ENCODE measurements at places on chromosomes 11 and 22.

DNA sequence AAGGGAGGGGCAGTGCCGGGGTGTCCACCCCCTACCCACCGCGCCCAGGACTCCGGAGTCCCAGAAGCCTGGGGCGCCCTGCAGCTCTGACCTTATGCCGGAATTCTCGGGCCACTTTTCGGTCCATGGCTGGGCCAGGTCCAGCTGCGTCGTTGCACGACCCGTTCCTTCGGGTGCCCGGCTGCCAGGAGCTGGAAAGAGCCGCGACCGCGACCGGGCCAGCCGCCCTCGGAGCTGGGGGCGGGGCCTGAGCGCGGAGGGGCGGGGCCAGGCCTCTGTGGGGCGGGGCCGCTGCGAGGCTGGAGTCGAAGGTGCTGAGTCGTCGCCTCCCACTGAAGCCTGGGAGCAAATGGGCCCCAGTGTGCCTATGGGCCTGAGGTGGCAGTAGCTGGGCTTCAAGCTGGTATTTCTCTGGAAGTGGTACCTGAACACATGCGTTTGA lies at the start of gene USH1C:
TSS of gene USH1C (minus strand) at position 236 of the 442 bp plus-strand sequence. CDS start at position 127, 109 bp downstream.
- no peak for DNase-seq

DNA sequence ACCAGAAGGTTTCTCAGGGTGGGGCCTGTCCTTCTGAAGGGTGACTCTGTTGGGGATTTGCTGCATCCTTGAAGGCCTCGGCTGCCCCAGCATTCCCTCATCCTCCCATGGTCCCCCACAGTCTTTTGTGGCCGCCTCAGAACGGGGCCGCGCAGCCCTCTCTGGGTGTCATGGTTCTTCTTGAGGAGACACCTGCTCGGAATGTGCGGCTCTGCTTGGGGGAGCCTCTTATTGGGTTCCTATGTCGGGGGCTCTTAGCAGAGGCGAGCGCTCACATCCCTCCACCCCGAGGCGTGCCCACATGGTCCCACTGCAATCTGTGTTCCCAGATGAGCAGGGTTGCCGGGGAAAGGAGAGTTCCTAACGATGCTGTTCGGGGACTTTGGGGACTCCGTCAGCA lies 1008.4 kb downstream of the BRD1 start:
- no peak for DNase-seq

DNA sequence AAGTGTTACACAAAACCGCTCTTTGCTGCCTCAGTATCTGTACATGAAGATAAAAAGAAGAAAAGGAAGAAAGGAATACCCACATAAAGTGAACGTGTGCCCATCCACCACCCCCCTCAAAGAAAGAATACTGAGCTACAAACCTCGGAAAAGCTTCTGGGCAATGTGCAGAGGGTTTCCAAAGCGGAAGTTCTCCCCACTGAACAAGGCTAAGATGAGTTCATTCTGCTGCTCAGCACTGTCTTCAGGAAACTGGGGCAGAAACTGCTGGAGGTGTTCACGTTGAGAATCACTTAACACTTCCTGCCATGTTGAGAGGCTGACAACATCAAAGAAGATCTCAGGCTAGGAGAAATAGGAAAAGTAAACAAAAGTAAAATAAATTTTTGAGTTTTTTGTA lies 6.9 kb downstream of the NFRKB start:
- no peak for DNase-seq

DNA sequence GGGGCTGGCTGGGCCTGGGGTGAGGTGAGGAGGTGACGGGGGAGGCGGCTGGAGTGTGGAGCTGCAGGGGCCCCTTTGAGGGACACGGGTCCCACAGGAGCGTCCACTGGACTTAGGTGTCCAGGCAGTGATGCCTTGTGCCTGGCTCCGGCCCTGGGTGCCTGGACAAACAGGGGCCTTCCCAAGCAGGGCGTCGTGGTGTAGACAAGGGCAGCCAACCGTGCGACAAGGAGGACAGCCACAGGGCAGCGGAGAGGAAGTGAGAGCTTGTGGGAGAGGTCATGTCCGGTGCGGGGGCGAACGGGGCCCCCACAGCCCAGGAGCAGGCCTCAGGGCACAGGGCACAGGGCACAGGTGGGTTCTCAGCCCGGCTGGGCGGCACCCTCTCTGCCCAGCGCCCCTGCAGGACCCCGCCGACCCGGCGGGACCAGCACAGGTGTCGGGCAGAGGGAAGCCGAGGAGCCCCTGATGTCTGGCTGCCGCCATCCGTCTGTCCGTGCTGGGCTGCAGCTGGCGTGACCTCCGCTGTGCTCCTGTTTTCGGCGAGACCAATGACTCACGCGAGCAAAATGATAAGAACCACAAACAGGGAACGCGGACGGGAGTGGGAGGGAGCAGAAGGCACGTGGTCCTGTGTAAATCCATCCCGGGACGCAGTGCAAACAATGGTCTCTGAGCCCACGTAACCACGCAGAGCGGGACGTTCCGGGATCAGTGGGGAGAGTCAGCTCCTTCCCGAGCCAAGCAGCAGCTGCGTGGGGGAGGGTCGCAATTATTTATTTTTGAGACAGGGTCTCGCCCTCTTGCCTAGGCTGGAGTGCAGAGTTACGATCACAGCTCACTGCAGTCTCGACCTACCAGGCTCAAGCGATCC lies 49.1 kb upstream of the A4GALT start:
- no peak for DNase-seq

- DNase-seq = peak; percentile 87
Measured at GRCh38 chr11:86069408-86070101, 671 bp upstream of the PICALM start.

GRCh38 chr11:120153221-120153620 lies 15.3 kb upstream of the TRIM29 start:
- DNase-seq = no peak

DNA sequence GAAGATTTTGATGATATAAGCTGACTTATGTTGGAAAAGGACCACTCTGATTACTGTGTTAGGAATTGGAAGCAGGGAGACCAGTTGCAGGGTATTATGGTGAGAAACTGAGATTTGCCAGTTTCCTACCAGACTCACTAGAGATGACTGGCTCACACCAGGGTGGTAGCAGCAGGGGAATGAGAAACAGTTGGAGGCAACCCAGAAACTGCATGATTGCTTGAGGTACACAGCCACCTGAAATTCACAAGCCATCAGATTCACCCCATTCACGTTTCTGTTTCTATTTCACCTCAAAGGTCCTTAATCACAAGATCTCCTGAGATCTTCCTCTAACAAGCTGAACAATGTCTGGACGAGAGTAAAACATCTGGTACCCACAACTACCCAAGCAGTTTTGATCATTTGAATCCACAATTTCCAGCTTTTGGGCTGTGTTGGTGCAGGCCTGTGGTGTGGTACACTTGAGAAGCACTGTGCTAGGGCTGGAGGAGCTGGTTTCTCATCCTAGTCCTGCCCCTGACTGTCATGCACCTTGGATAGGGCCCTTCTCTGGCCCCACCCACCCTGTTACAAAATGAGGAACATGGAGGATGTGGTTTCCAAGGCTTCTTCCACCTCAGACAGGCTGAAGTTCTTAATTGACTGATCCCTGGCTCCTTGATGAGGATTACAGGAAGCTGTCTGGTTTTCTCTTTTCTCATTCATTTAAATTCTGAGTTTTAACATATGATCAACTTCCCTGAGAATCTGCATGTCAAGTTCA lies 233.4 kb downstream of the INSC start:
- no peak for DNase-seq

DNA sequence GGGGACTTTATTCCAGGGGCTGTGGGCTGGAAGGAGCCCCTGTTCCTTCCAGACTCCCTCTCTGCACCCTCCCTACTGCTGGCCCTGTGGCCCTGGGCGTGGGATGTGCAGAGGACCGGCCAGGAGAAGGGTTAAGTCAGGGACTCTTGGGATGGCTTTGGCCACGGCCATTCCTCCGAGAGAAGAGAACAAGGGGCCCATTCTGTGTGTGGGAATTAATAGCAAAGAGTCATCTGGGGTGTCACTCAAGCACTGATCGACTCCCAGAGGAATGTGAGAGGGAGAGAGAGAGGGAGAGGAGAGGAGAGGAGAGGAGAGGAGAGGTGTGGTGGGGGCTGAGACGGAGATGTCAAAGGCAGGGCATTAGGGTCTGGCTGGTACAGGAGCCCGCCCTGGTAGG lies 14.2 kb upstream of the SOX10 start:
- no peak for DNase-seq

DNA sequence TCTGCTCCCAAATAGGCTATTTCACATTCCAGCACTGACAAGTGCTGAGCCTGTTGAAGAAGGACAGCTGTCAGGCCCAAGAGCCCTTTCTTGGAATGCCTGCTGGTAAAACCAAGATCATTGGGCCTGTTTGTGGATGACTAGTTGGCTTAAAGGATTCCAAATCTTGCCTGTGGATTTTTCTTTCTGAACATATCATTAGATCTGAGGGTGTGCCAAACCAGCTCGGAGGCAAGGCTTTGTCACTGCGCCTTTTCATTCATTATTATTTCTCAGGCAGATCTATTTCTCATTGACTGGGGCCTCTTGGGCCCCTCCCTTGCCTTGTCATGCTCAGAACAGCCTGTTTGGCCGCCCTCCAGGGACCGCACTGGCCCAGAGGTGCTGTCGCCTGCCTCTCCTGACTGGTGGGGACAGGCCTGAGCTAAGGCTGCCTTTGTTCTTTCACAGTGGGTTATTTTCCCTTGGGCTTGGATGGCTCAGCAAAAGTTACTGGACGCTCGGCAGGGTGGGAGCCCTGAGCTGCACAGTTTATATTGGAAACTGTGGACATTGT lies 222.7 kb upstream of the SESN3 start:
- no peak for DNase-seq

GRCh38 chr22:29142116-29142515 lies 63.6 kb upstream of the EMID1 start:
- no peak for DNase-seq

- DNase-seq = peak; percentile 28
Measured at GRCh38 chr11:61826930-61827570, 1.1 kb upstream of the FADS2 start.

DNA sequence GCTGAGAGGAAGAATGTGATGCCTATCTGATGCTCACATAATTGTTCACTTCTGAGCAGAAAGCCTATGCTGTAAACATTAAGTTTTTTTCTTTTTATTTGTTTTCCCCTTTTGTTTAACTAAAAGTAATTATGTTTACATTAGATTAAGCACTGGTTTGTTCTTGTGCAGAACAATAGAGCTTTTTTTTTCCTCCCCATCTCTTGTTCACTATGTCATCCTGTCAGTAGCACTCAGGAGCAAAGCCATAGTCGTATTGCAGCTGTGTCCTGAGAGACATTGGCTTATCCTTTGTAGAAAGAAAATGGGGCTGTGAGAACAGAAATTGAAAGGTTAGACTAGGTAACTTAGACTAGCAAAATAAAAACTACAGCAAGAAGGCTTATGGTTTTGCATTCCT lies 301.8 kb upstream of the RAG2 start:
- no peak for DNase-seq

GRCh38 chr11:133946541-133947318 lies 10.0 kb downstream of the IGSF9B start:
- no peak for DNase-seq

- no peak for DNase-seq
Measured at GRCh38 chr11:131033151-131033651, 116.9 kb upstream of the SNX19 start.

- peak; percentile 13 for DNase-seq
Measured at GRCh38 chr22:39343259-39344045, 6.3 kb upstream of the SYNGR1 start.

DNA sequence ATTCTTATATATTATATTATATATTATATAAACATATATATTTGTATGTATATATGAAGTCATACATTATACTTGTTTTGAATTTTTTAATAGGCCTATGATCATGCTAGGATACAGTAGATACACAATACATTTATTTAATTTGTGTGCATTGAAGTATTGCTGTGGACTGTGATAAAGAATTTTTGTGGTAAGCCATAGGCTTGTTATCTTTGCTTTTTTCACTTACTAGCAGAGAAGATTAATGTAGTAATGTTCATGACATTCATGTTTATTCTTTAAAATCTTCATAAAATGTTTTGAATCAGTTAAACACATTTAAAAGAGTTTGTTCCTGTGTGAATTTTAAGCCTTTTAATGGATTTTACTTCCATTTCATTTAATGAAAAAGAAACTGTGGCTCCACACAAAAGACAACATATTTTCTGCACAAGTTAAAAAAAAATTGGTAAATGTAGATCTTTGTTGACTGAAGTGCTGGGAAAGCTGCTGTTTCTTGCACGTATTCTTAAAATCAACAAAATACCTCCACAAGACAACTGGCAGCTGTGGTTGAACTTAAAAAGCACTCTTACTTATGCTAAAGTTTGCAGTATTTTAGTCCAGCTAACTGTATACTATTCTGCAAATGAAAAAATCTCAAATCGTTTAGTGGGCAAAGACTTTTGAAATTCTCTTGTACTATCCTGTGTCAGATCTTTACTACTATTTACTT lies 156.2 kb downstream of the TMEM135 start:
- no peak for DNase-seq

DNA sequence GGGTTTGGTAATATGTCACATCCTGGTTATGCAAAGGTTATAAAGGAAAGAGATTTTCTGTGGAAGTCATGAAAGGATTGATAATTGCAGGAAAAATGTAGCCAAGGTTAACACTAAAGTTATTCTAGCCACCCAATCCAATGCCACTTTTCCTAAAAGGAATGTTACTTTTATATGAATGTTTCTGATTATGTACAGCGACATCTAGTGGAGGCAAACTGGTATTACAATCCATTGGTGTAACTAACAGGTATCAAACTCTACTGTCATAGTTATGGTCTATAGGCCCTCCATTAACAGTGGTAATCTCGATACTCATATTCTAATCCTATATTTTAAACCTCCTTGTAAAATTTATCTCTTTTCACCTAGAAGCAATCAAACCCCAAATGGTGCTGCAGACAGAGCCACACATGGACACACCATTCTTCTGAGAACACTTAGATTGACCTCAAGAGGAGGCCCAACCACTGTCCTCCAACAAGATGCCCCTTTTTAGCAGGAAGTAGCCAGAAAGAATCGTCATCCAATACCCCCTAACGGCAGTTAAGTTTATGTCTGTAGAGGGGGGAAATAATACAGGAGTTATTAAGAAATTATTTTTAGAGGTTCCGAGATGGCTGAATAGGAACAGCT lies 74.9 kb upstream of the RAG2 start:
- DNase-seq = peak; percentile 17

- peak; percentile 20 for DNase-seq
Measured at GRCh38 chr22:49962012-49962750, 1.6 kb downstream of the PIM3 start.

DNA sequence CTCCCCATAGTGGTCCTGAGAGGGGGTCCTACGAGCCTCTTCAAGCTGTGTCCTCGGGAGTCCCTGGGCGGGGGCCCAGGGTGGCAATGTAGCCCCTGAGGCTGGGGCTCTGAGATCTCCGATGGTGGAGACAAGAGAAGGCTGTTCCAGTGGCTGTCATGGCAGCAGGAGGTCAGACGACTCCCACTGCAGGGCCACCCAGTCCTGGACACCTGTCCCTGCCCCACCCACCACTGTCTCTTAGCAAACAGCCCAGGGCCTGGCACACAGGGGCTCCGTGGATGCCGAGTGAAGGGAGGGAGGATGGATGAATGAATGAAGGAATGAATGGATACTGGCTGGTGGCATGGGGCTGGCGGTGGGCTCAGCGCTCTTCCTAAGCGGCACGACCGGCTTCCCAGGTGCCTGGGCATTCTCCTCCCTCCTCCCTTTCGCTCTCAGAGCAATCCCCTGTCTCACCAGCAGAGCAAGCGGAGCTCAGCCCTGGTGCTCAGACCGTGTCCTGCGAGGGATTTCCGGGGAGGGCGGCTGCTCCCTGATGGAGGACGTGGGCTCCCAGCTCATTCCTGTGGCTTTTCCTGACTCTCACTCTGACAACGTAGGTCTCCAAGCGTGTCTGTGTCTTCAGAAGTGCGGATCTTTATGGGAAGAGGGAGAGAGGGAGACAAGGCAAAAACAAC lies 1272.6 kb downstream of the BRD1 start:
- DNase-seq = peak; percentile 24

Measured in SHP77 treated with DMSO at 0.1 percent for 48 hours (cell line).